CD4-positive, CD25-positive, alpha-beta regulatory T cell (primary cell): ENCODE measurements at places on chromosomes 2 and 18.

GRCh38 chr2:120830096-120830830, 94.6 kb downstream of the GLI2 start:
- H3K4me3 ChIP-seq = no peak overlapping the region
- H3K27ac ChIP-seq = no peak overlapping the region
- H3K36me3 ChIP-seq = no peaks in the 10 kb centered on the region

DNA sequence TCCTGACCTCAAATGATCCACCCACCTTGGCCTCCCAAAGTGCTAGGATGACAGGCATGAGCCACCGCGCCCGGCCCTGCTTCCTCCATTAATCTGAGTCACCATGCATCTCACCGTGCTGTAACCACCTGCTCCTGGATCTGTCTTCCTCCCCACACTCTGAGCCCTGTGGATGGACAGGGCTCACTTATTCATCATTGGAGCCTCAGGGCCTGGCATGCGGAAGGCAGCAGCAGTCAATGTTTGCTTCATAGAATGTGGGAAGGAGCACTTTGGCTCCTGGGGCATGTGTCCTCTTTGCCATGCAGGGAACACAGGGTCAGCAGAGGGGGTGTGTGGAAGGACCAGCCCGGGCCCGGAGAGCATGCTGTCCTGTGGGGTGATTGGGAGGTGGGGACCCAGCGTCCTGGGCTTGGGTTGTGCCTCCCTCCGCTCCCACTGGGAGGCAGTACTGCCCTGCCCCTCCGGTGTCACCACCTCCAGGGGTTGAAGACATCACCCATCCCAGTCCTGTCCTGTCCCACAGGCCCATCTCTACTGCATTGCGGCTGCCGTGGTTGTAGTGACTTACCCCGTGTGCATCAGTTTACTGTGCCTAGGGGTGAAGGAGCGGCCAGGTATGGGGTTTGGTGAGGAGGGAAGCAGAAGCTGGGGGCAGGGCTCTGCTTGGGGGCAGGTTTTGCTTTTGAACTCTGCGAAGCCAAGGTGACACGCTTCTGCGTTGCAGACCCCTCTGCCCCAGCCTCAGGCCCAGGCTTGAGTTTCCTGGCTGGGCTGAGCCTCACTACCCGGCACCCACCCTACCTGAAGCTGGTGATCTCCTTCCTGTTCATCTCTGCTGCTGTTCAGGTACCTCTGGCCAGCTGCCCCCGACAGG, 11.5 kb downstream of the MFSD2B start:
- H3K27me3 ChIP-seq = no peaks in the 10 kb centered on the region
- peak; percentile 8 for DNase-seq
- no peaks in the 10 kb centered on the region for H3K4me1 ChIP-seq
- no peak overlapping the region for H3K27ac ChIP-seq

- H3K36me3 ChIP-seq = no peaks in the 10 kb centered on the region
- H3K27ac ChIP-seq = no peak overlapping the region
- H3K27me3 ChIP-seq = peaks cover 27% of the 10 kb centered on the region
- peaks cover 15% of the 10 kb centered on the region for H3K4me1 ChIP-seq
- no peak for DNase-seq
Measured at GRCh38 chr2:69017080-69017479, 4.1 kb downstream of the ANTXR1 start.

DNA sequence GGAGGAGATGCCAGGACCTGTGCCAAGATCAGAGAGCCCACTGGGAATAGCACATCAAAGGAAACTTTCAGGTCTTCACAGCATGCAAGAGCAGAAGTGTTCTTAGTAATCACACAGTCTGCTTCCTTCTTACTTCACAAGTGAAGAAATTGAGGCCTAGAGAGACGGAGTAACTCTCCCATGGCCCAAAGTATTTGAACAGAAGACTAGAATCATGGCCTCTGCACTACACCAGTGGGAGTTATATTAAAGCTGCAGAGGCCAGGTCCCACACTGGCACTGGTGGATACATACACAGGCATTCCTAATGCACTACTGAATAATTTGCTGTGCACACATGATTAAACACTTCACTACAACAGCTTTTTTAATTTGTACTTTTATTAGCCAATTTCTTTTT, 107.6 kb upstream of the RMP24 start:
- no peaks in the 10 kb centered on the region for H3K27me3 ChIP-seq
- H3K36me3 ChIP-seq = no peaks in the 10 kb centered on the region
- DNase-seq = no peak
- no peaks in the 10 kb centered on the region for H3K4me1 ChIP-seq
- no peak overlapping the region for H3K27ac ChIP-seq
- no peak overlapping the region for H3K4me3 ChIP-seq

- no peak overlapping the region for H3K4me3 ChIP-seq
- no peak for DNase-seq
- H3K27me3 ChIP-seq = peaks cover 4% of the 10 kb centered on the region
- H3K27ac ChIP-seq = no peak overlapping the region
- no peaks in the 10 kb centered on the region for H3K36me3 ChIP-seq
Measured at GRCh38 chr2:33291278-33292013, 185.0 kb upstream of the RASGRP3 start.

GRCh38 chr18:3117493-3118192, 102.1 kb downstream of the MYOM1 start:
- H3K27ac ChIP-seq = no peak overlapping the region
- DNase-seq = no peak
- no peaks in the 10 kb centered on the region for H3K36me3 ChIP-seq
- no peak overlapping the region for H3K4me3 ChIP-seq

GRCh38 chr2:224524657-224525056, 60.5 kb downstream of the CUL3 start:
- DNase-seq = no peak
- H3K27ac ChIP-seq = peak overlapping the region; percentile 77
- peaks cover 2% of the 10 kb centered on the region for H3K36me3 ChIP-seq

GRCh38 chr2:742221-742620, 65.0 kb upstream of the TMEM18 start:
- peaks cover 9% of the 10 kb centered on the region for H3K4me1 ChIP-seq
- no peaks in the 10 kb centered on the region for H3K36me3 ChIP-seq
- H3K4me3 ChIP-seq = no peak overlapping the region
- DNase-seq = no peak

DNA sequence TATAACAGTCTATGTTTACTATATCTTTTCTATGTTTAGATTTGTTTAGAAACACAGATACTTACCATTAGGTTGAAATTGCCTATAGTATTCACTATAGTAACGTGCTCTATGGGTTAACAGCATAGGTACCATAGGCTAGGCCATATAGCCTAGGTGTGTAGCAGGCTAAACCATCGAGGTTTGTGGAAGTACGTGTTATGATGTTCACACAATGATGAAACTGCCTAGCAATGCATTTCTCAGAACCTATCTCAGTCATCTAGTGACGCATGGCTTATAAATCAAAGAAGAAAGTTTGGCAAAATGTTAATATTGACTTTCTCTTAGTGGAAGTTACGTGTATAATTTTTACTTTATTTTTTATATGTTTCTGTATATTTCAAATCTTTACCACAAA, 466.2 kb upstream of the NRP2 start:
- no peak overlapping the region for H3K4me3 ChIP-seq
- peaks cover 6% of the 10 kb centered on the region for H3K27me3 ChIP-seq
- no peak for DNase-seq
- H3K36me3 ChIP-seq = no peaks in the 10 kb centered on the region

DNA sequence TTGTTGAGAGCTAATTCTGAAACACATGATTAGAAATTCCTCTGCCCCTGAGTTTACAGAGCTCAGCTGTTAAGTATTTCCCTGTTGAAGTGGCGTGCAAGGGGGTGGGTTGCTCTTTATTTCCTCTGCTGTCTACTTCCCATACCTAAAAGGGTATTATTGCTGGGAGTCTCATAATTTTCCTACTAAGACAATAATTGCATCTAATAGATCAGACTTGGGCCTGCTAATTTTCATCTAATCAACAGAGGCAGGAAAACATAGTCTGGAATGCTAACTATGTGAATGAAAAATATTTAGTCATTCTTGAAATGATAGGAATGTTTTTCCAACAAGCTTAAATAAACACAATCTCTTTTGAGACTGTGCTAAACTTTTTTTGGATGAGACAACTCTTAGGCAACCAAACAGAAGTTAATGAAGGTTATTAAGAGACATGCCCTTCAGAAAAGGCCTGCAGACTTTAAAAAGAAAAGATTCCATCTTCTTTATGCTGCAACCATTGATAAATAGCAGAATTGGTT, 111.4 kb downstream of the FEZ2 start:
- no peaks in the 10 kb centered on the region for H3K4me1 ChIP-seq
- H3K4me3 ChIP-seq = no peak overlapping the region
- no peaks in the 10 kb centered on the region for H3K36me3 ChIP-seq
- no peak overlapping the region for H3K27ac ChIP-seq
- H3K27me3 ChIP-seq = no peaks in the 10 kb centered on the region

DNA sequence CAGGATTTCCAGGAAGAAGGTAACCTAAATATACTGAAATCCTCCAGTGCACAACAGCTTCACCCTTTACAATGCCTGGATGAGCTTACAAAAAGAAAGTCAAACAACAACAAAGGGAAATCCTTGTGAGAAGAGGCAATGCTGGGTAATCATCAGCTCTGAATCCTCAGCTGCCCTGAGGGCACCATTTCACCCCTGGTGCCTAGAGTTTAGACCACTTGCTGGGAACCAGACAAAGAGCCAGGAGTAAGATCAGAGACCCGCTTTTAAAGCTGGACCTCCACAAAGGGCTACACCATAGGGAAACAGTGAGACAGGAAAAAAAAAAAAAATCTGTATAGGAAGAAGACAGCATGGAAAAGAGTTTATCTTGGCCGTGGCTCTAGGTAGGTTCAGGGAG, 97.0 kb downstream of the FOXI3 start:
- DNase-seq = no peak
- H3K4me3 ChIP-seq = no peak overlapping the region
- peaks cover 5% of the 10 kb centered on the region for H3K27me3 ChIP-seq
- peaks cover 6% of the 10 kb centered on the region for H3K4me1 ChIP-seq

GRCh38 chr2:11466307-11467128, 557 bp upstream of the E2F6 start:
- H3K4me1 ChIP-seq = peaks cover 20% of the 10 kb centered on the region
- H3K4me3 ChIP-seq = peak overlapping the region; percentile 89
- no peak for DNase-seq
- no peaks in the 10 kb centered on the region for H3K27me3 ChIP-seq
- peak overlapping the region; percentile 60 for H3K27ac ChIP-seq

DNA sequence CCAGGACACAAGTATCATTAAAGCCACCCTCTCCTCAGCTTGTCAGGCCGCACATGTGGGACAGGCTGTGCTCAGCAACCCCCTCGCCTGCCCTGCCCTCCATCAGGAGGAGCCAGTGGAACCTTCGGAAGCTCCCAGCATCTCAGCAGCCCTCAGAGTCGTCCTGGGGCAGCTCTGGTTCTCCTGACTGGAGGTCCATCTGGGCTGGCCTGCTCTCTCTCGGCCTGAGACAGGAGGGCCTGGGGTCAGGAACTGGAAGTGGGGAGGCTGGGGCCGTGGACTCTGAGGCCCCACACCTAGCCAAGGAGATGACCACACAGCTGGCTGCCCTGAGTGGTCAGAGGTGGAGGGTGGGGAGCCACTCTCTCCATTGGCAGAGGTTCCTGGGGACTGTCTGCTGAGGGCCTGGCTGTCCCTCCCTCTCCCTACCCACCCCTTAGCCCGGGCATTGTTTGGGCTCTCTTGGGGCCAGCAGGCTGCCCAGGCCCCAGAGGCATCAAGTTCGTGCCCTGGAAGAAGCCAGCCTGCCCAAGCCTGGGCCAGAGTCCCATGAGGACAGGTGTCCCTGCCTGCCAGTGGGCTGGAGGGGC, 23.1 kb downstream of the ODC1 start:
- peaks cover 55% of the 10 kb centered on the region for H3K36me3 ChIP-seq
- H3K4me1 ChIP-seq = no peaks in the 10 kb centered on the region
- H3K27ac ChIP-seq = no peak overlapping the region
- no peak overlapping the region for H3K4me3 ChIP-seq
- H3K27me3 ChIP-seq = no peaks in the 10 kb centered on the region

- H3K27ac ChIP-seq = no peak overlapping the region
- H3K36me3 ChIP-seq = peaks cover 49% of the 10 kb centered on the region
- no peak overlapping the region for H3K4me3 ChIP-seq
- no peak for DNase-seq
- H3K4me1 ChIP-seq = no peaks in the 10 kb centered on the region
Measured at GRCh38 chr2:39737661-39738060, 41.4 kb downstream of the THUMPD2 start.

- DNase-seq = no peak
- H3K27ac ChIP-seq = no peak overlapping the region
- no peak overlapping the region for H3K4me3 ChIP-seq
- no peaks in the 10 kb centered on the region for H3K36me3 ChIP-seq
- no peaks in the 10 kb centered on the region for H3K27me3 ChIP-seq
- no peaks in the 10 kb centered on the region for H3K4me1 ChIP-seq
Measured at GRCh38 chr18:67924656-67925055, 408.1 kb upstream of the DSEL start.

- H3K27ac ChIP-seq = peak overlapping the region; percentile 16
- H3K4me1 ChIP-seq = peaks cover 12% of the 10 kb centered on the region
- H3K4me3 ChIP-seq = no peak overlapping the region
- H3K27me3 ChIP-seq = peaks cover 1% of the 10 kb centered on the region
Measured at GRCh38 chr18:58196881-58197872, 153.2 kb downstream of the NEDD4L start.

- no peak overlapping the region for H3K27ac ChIP-seq
- H3K4me3 ChIP-seq = no peak overlapping the region
- H3K27me3 ChIP-seq = no peaks in the 10 kb centered on the region
Measured at GRCh38 chr2:120939595-120940318, 204.1 kb downstream of the GLI2 start.

DNA sequence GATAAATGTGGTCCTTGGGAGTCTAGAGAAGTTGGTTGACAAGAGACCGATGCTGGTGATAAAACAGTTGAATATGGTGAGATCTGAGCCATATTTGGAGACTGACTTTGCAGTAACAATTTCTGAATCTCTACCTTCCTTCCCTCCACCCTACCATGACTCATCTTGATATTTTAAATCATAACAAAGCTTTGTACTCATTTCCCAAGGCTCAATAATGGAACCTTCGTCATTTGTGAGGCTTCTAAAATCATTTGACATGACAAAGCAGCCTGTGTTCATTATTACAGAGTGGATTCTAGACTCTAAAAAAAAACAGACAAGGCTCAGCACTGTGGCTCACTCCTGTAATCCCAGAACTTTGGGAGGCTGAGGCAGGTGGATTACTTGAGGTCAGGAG, 38.5 kb upstream of the PDCL3 start:
- no peaks in the 10 kb centered on the region for H3K36me3 ChIP-seq
- H3K27me3 ChIP-seq = no peaks in the 10 kb centered on the region
- no peak overlapping the region for H3K4me3 ChIP-seq
- H3K27ac ChIP-seq = no peak overlapping the region

DNA sequence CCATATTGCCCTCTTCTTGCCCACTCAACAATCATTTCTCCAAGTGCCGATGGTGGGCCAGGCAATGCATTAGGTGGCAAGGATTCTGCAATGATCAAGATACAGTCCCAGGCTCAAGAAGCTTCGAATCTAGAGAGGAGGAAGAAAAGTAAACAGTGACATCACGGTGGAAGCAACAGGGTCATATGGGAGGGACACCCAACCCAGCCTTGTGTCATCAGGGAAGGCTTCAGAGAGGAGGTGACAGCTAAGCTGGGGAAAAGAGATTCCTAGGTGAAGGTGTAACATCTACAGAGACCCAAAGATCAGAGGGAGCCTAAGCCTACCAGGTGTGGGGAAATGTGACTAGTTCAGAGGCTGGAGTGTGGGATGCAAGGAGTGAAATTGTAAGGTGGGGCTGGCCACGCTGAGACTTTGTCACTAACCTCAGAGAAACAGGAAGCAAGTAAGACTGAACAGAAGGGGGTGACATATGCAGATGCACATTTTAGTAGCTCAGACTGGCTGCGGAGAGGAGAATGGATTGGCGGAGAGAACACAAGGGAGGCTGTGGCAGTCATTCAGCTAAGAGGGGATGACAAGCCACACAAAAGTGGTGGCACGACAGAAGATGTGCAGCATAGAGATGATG, 104.9 kb downstream of the ANKRD44 start:
- DNase-seq = peak; percentile 91
- H3K27me3 ChIP-seq = no peaks in the 10 kb centered on the region
- peak overlapping the region; percentile 88 for H3K27ac ChIP-seq
- H3K4me1 ChIP-seq = peaks cover 93% of the 10 kb centered on the region
- peak overlapping the region; percentile 73 for H3K4me3 ChIP-seq
- peaks cover 13% of the 10 kb centered on the region for H3K36me3 ChIP-seq
